K562 (cell line): ENCODE measurements at places on chromosomes 7 and 10.

DNA sequence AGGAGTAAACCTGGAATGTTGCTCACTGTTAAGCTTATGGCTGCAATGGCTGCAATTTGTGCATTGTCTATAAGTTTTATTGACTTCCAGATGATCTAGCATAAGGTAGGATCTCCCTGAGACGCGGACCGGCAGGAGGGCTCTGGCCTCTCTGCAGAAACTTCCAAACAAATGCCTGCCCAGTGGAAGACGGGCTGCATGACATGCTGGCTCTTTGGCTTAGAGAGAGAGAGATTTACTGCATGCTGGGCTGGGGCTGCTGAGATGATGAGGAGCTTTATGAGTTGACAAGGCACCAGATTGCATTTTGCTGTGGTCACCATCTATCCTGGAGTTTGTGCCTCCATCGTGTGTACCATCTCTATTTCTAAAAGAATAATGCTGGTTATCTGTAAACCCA, 193.2 kb downstream of the GALNT17 start:
- H3K36me3 ChIP-seq: no peaks in the 10 kb centered on the region
- H3K27ac ChIP-seq: no peak overlapping the region
- no peak for DNase-seq
- no peak overlapping the region for H3K4me3 ChIP-seq
- no peaks in the 10 kb centered on the region for H3K4me1 ChIP-seq

DNA sequence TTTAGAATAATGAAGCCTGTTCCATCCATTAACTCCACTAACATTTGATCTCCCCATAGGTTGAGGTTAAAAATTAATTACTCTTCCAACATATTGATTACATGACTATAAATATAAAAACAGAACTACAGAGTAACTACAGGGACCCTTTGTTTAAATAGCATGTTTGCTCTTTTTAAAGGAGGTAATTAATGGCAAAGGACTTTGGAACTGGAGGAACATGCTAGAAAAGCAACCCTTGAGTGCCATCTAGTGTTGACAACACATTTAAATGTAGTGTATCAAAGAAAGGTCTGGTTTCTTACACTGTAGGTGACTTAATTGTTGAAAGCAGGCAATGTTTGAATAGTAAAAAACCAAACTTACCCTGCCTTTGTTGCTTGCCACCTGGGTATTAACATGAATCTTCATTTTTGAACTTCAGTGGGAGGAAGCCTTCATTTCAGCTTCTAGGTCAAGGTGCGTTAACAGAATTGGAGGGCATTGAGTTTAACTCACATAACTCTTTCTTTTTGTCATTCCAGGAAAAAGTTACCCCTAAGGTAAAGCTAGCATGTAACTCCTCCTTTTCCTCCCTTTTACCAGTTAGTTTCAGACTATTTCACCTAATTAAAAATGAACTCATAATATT, 52.6 kb upstream of the CAPZA2 start:
- H3K27ac ChIP-seq: no peak overlapping the region
- no peaks in the 10 kb centered on the region for H3K4me1 ChIP-seq
- DNase-seq: peak; percentile 82
- H3K36me3 ChIP-seq: no peaks in the 10 kb centered on the region
- H3K4me3 ChIP-seq: no peak overlapping the region

- no peak overlapping the region for H3K4me3 ChIP-seq
- H3K27me3 ChIP-seq: no peaks in the 10 kb centered on the region
- H3K4me1 ChIP-seq: no peaks in the 10 kb centered on the region
- H3K36me3 ChIP-seq: no peaks in the 10 kb centered on the region
- no peak overlapping the region for H3K27ac ChIP-seq
Measured at GRCh38 chr10:8767591-8767990, 713.1 kb downstream of the GATA3 start.

DNA sequence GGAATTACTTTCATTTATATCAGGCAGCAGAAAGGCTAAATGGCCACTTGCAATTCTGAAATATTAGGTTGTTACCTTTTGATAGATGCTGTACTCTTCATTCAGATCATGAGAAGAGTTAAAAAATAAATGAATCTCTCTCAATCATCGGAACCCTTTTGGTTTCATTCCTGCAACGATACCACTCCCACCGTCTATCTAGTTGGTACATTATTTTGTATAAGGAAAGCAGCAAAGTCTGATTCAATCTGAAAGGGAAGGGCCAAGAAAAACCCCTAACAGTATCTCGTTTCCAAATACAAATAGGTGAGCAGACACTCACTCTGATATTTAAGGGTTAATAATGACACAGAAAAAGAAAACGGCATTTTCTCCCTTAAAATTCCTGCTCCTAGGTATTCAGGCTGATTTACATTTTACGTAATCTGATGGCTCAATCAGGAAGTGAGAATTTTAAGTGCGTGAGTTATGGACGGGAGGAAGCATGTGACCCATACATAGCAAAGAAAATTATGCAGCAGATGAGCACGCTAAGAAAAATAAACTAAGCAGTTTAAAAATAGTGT, 209.4 kb upstream of the KLF14 start:
- peak overlapping the region; percentile 25 for H3K4me3 ChIP-seq
- H3K27me3 ChIP-seq: no peaks in the 10 kb centered on the region
- H3K27ac ChIP-seq: peak overlapping the region; percentile 93; the same call in 2 of the 3 replicates
- peaks cover 18% of the 10 kb centered on the region for H3K4me1 ChIP-seq
- no peaks in the 10 kb centered on the region for H3K36me3 ChIP-seq
- peak; percentile 56 for DNase-seq

- H3K4me1 ChIP-seq: no peaks in the 10 kb centered on the region
- H3K27ac ChIP-seq: no peak overlapping the region
- no peaks in the 10 kb centered on the region for H3K27me3 ChIP-seq
- H3K4me3 ChIP-seq: no peak overlapping the region
- no peak for DNase-seq
- peaks cover 51% of the 10 kb centered on the region for H3K36me3 ChIP-seq
Measured at GRCh38 chr10:86481761-86482160, 39.8 kb downstream of the WAPL start.

- peak; percentile 94 for DNase-seq
- peaks cover 2% of the 10 kb centered on the region; the same call in 1 of the 3 replicates for H3K36me3 ChIP-seq
- peak overlapping the region; percentile 83 for H3K27ac ChIP-seq
- H3K4me3 ChIP-seq: no peak overlapping the region
- H3K27me3 ChIP-seq: no peaks in the 10 kb centered on the region
Measured at GRCh38 chr7:108211382-108212201, 81.4 kb upstream of the LAMB4 start.

GRCh38 chr7:158027646-158028045, 560.0 kb downstream of the PTPRN2 start:
- H3K4me3 ChIP-seq: no peak overlapping the region
- peaks cover 88% of the 10 kb centered on the region for H3K27me3 ChIP-seq
- no peak for DNase-seq
- no peak overlapping the region for H3K27ac ChIP-seq

- no peak for DNase-seq
- no peak overlapping the region for H3K27ac ChIP-seq
- H3K27me3 ChIP-seq: no peaks in the 10 kb centered on the region
- H3K4me1 ChIP-seq: no peaks in the 10 kb centered on the region
- no peaks in the 10 kb centered on the region for H3K36me3 ChIP-seq
- no peak overlapping the region for H3K4me3 ChIP-seq
Measured at GRCh38 chr7:42502022-42502421, 265.0 kb upstream of the GLI3 start.

GRCh38 chr10:129764011-129764900, 199.8 kb downstream of the EBF3 start:
- no peaks in the 10 kb centered on the region for H3K4me1 ChIP-seq
- H3K36me3 ChIP-seq: no peaks in the 10 kb centered on the region

- no peaks in the 10 kb centered on the region for H3K27me3 ChIP-seq
- H3K4me1 ChIP-seq: no peaks in the 10 kb centered on the region
- no peak overlapping the region for H3K4me3 ChIP-seq
- DNase-seq: no peak
Measured at GRCh38 chr10:58990693-58991092, 185.8 kb upstream of the PHYHIPL start.

GRCh38 chr7:64045301-64046040, at the start of gene ZNF727:
Gene ZNF727, plus strand, starts transcription at chr7:64045434. Its CDS starts 188 bp downstream, at chr7:64045622.
- H3K36me3 ChIP-seq: no peaks in the 10 kb centered on the region
- no peaks in the 10 kb centered on the region for H3K27me3 ChIP-seq
- H3K4me3 ChIP-seq: no peak within 1 kb of the TSS
- no peak for DNase-seq

DNA sequence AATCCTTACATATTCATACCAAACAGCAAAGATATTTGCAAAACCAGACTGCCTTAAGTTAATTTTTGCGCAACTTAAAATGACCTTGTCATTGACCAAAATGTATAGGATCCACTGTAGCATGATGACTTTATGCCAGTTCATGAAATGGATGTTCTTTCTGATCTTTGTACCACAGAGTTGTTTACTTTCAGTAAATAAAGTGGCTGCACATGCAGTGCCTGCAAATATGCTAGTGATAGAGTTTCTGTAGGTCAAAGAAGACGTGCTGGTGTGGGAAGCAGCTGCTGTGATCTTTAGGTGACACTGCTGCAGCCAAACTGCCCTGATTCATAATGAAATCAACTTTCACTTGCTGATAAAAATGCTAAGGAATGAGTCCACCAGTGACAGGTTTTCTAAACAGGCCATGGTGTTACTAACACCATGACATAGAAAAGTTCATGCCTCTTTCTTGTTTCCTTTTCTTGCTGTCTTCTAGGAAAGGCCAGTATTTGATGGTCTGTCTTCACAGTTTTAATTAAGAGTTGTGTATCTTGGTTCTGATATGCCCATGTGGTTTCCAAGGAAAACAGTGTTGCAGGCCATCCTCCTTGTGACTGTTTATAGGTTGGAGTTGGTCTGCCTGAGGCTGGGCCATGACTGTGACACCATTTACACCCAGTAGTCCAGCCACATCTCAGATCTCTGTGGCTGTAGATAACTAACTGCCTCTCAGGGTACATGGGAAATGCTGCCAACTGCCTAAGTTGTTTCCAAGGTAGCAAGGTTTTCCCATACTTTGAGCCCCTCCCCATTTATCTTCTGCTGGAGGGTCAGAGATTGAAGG, 62.5 kb downstream of the INSYN2A start:
- H3K36me3 ChIP-seq: no peaks in the 10 kb centered on the region
- no peaks in the 10 kb centered on the region for H3K4me1 ChIP-seq
- no peaks in the 10 kb centered on the region for H3K27me3 ChIP-seq
- H3K27ac ChIP-seq: no peak overlapping the region
- no peak overlapping the region for H3K4me3 ChIP-seq

- no peaks in the 10 kb centered on the region for H3K36me3 ChIP-seq
- peaks cover 8% of the 10 kb centered on the region for H3K27me3 ChIP-seq
- H3K27ac ChIP-seq: no peak overlapping the region
- H3K4me3 ChIP-seq: no peak overlapping the region
- H3K4me1 ChIP-seq: no peaks in the 10 kb centered on the region
Measured at GRCh38 chr10:43739161-43739560, 90.5 kb upstream of the ZNF32 start.

DNA sequence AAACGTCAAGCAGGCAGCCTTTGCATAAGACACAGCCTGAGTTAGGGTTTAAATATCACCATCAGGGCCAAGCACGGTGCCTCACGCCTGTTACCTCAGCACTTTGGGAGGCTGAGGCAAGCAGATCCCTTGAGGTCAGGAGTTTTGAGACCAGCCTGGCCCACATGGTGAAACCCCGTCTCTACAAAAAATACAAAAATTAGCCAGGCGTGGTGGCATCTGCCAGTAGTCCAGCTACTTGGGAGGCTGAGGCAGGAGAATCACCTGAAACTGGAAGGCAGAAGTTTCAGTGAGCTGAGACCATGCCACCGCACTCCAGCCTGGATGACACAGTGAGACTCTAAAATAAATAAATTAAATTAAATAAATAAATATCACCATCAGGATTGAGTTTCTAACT, 33.0 kb downstream of the SRPK2 start:
- no peak overlapping the region for H3K27ac ChIP-seq
- peaks cover 40% of the 10 kb centered on the region for H3K4me1 ChIP-seq
- no peaks in the 10 kb centered on the region for H3K36me3 ChIP-seq
- H3K27me3 ChIP-seq: no peaks in the 10 kb centered on the region
- no peak for DNase-seq
- no peak overlapping the region for H3K4me3 ChIP-seq

- H3K4me1 ChIP-seq: no peaks in the 10 kb centered on the region
- no peaks in the 10 kb centered on the region for H3K36me3 ChIP-seq
- no peak overlapping the region for H3K4me3 ChIP-seq
- no peak overlapping the region for H3K27ac ChIP-seq
- DNase-seq: no peak
- no peaks in the 10 kb centered on the region for H3K27me3 ChIP-seq
Measured at GRCh38 chr7:49150486-49150885, 226.1 kb downstream of the CDC14C start.

GRCh38 chr10:47146572-47146971, 153.4 kb upstream of the GDF10 start:
- no peaks in the 10 kb centered on the region; the same call in 2 of the 3 replicates for H3K27me3 ChIP-seq
- H3K4me1 ChIP-seq: no peaks in the 10 kb centered on the region
- no peak overlapping the region for H3K4me3 ChIP-seq
- H3K36me3 ChIP-seq: no peaks in the 10 kb centered on the region
- no peak for DNase-seq
- no peak overlapping the region for H3K27ac ChIP-seq

DNA sequence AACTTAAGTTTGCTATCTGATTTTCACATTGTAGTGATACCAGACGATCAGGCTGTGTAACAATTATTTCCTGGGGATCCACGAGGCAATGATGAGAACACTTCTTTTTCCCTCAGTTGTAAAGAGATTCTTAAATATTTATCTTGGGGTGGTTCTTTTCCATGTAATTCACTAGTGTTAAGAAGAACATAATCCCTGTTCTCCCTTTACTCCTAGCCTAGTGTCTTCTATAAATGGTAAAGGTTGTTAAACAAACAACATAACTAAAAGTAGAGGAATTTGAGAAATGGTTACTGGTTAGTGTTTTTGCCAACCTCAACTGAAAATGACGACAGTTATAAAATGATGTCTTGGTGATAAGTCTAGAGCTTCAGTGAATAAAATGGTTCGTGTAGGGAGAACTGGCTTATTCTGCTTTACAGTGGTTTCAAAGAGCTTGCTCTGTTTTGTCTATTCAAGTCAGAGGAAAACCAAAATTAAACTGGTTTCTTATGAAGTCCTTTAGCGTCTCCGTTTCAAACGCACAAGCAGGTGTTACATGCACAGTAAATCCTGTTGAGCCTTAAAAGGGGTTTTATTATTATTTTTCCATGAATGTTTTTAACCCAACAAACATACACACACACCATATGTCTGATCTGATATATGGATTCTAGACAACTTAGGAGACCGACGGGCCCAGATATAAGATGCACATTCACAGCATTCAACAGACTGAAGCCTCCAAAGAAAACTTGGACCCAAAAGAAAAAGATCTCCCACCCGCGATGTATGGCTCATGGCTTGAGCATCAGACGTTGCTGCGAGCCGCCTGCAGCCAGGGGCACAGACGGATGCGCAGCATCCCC, 1.1 kb downstream of the TBX20 start:
- H3K27me3 ChIP-seq: peaks cover 30% of the 10 kb centered on the region
- no peak overlapping the region for H3K4me3 ChIP-seq
- DNase-seq: no peak
- H3K27ac ChIP-seq: no peak overlapping the region
- no peaks in the 10 kb centered on the region for H3K36me3 ChIP-seq
- H3K4me1 ChIP-seq: peaks cover 22% of the 10 kb centered on the region
